ENCODE measurements at places on chromosomes 12 and 14. TPM values are rescaled to one million over a fixed set of nuclear protein-coding genes. Genes with fewer than 3 reads are reported as not detected.

Gene C3AR1
- total RNA-seq: not detected

Gene HVCN1
- total RNA-seq: 5.1 TPM

GRCh38 chr14:66284346-66284745 lies 201.8 kb upstream of the CCDC196 start:
- no peak for DNase-seq

- DNase-seq: no peak
Observed at GRCh38 chr14:75823334-75823733, 158.5 kb downstream of the TGFB3 start.
